Activated CD8-positive, alpha-beta memory T cell treated with anti-CD3 and anti-CD28 coated beads for 24 hours (primary cell): ENCODE measurements at places on chromosomes 11 and 22.

GRCh38 chr11:92779746-92780145 lies 189.7 kb upstream of the MTNR1B start:
- no peak for DNase-seq

DNA sequence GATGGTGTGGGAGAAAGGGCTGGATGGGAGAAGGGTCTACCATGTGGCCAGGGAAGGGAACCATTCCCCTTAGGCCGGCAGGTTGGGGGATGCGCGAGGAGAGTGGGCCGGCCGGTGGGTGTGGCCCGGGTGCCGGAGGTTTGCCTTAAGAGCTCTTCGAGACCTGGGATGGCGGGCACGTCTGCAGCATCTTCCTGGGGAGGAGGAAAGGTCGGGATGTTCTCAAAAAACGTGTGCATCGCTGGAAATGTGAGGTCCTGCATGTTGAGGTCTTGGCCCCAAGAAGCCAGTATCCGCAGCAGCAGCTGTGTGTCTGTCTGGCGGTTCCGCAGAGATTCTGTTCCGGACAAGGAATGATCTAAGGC lies 1.4 kb downstream of the NAV2 start:
- DNase-seq, result no peak

DNA sequence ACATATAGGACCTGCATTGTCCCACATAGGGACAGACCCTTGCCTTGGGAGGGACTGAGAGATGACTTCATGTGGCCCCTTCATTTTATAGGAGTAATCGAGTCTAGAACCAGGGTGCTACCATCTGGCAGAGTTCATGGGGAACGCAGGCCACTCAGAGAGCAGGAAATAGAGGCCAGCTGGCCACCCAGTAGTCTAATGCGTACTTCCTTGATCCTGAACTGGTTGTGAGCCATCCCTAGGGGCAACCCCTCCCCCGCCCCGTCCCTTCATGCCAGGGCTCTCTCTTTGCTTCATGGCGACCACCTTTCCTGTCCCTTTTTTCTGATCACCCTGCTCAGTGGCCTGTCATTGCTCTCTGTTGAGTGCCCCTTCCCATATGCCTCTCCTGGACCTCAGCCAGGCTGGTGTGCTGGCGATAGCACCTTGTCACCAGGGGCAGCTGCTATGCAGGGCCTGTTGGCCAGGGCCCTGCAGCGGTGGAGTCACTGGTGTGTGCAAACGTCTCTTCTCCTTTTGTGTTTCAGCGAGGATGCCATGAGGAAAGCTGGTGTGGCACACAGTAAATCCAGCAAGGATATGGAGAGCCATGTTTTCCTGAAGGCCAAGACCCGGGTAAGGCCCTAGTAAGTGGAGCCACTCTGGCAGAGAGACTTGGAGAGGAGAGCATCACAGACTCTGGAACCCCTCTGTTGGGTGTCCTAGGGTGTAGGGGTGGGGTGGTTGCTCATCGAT lies 29.3 kb downstream of the MED15 start:
- no peak for DNase-seq

- no peak for DNase-seq
Observed at GRCh38 chr11:8087185-8087584, 6.2 kb downstream of the TUB start.

- no peak for DNase-seq
Observed at GRCh38 chr11:8863838-8864237, 47.2 kb upstream of the AKIP1 start.

- DNase-seq, result no peak
Observed at GRCh38 chr11:46391578-46392420, at the start of gene CHRM4. TSS of gene CHRM4 (minus strand) at chr11:46391776. CDS start at chr11:46386557, 5,219 bp downstream.

DNA sequence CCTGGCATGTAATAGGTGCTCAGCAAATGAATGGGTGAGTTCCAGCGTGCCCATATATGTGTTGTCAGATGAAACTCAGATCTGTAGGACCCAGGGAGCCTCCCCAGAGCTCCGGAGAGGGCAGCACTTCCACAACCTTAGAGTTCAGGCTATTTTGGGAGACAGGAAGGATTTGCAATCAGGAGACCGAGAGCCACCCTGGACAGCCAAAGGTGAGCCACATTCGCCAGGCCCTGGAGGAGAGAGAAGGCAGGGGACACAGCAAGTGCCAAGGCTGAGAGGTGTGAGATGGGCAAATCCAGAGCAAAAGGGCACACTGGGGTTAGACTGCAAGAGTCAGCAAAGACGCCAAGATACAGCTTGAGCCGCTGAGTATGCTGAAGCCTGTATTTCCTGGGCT lies 66.4 kb downstream of the CD82 start:
- DNase-seq, result peak; percentile 49
